ENCODE measurements at places on chromosomes 13 and 19. TPM values are rescaled to one million over a fixed set of nuclear protein-coding genes. Genes with fewer than 3 reads are reported as not detected.

RAB3D gene
- polyA plus RNA-seq: 2.2 TPM

ZNF714 gene
- 7.0 TPM for polyA plus RNA-seq

NEK5 gene
- 0.07 TPM for polyA plus RNA-seq

SNRPD2 gene
- 1,123 TPM for polyA plus RNA-seq

GRCh38 chr19:21883516-21883915 is 47.5 kb upstream of the ZNF43 start:
- no peak for DNase-seq

DNA sequence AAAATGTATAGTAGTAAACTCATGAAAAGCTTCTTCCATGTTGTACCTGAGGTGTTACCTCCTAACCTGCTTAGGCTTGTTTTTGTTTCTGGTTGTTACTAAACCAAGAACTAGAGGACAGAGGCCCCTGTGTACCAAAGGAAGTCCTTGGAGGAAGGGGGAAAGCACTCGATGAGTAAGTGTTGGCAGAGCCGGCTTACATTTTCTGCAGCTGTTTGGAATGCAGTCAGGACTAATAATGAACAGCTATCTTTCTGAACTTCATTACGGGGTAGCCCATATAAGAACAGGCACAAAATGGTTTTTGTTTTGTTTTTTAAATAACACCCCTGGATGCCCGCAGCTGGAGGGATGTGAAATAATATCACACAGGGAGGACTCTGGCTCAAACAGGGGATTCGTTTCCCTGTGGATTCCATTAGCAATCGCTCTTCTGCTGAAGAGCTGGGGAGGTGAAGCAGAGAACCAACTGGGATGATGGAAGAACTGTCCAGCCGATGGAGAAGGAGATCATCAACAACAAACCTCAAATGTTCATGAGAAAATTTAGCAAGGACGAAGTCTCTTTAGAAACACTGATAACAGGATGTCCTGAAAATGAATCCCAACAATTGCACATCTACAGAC is 214.2 kb upstream of the MAB21L1 start:
- DNase-seq: no peak

DNA sequence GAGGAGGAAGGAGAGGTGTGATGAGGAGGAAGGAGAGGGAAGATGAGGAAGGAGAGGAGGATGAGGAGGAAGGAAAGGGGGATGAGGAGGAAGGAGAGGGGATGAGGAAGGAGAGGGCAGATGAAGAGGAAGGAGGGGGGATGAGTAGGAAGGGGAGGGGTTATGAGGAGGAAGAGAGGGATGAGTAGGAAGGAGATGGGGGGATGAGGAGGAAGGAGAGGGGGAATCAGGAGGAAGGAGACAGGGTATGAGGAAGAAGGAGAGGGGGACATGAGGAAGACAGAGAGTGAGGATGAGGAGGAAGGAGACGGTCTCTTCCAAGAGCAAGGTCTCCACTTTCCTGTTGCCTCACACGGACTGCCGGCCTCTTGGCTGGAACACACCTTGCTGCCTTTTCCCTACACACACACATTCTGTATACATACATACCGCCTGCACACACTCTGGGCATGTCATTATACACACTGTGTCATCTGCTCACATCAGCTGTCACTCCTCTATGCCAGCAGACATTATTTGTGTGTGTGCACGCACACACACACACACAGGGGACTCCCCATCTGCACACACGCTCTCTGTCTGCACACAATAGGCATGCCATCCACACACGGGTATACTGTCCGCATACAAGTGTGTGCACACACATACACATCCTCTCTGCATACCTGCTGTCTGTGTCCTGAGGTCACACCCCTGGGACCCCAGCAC is 11.1 kb upstream of the VSTM2B start:
- no peak for DNase-seq

DNA sequence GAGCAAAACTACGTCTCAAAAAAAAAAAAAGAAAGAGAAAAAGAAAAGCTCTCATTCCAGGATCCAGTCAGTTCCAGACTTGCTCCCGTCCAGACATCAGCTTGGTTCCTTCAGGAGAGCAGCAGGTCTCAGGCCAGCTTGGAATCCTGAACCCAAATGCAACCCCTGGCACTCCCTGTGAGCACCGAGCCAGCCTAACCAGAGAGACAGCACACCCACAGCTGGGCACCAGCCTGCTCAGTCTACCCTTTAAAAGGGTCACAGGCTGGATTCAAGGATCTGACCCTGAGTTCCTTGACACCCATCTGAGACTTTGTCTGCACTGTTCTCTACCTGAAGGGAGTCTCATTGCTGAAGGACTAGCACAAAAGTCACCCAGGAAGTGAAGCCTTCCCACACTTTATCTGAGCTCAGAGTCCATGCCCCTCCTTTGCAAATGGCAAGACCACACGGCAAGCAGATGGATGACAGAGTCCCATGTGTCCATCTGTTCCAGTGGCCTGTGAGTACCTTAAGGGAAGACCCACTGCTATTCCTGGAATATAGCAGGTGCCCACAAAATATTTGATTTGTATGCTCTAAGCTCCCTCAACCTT is 1.4 kb downstream of the PEPD start:
- no peak for DNase-seq

DENND1C gene
- polyA plus RNA-seq: 120 TPM

DNA sequence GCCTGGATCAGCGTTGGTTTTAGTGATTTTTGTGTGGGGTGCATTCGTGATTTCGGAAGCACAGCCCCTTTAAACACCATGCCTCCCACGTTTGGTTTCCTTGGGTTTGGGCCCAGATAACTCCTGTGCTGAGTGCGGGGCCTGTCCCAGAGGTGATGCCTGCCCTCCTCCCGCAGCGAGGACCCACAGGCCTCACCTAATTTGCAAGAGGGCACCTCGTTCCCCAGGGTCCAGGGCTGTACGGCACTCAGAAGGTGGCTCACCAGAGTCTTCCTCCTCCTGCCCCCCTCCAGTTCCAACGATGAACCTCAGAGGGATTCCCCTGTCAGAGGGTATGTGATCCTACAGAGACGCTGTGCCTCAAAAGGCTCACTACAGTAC is 54.3 kb upstream of the SOX1 start:
- DNase-seq: no peak

- DNase-seq: no peak
Observed at GRCh38 chr19:5692723-5693194, 2.7 kb downstream of the RPL36 start.

ZNF135 gene
- polyA plus RNA-seq: 0.64 TPM

RNF113B gene
- not detected for polyA plus RNA-seq

DNA sequence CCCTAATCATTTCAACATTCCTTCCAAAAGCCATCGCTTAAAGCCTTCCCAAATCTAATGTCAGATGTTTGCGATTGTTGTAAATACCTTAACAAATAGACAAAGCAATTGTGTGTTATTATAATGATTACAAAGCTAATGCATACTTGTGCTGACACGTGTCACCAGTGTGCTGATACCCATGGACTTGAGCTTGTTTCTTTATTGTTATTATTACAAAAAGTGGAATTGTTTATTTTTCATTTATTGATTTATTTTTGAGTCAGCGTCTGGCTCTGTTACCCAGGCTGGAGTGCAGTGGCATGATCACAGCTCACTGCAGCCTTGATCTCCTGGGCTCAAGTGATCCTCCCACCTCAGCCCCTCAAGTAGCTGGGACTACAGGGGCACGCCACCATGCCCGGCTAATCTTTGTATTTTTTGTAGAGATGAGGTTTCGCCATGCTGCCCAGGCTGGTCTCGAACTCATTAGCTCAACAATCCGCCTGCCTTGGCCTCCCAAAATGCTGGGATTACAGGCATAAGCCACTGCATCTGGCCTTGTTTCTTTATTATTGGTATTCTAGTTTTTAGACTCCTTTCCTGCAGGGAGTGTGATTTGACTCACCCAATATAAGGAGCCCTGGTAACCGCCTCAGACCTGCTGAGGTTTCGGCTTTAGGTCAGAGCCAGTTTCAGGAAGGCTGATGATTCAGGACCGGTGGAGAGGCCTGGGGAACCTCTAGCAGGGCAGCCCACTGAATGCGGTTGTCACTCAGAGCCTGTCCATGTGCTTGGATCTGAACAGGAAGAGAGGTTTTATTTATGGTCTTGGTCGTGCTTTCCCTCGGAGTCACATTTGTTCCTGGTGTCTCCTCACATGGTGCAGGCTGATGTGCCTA is 2.1 kb upstream of the FBXO17 start:
- no peak for DNase-seq

HOMER3 gene
- polyA plus RNA-seq: not detected

GRCh38 chr13:41307884-41308640 is 3.0 kb upstream of the NAA16 start:
- DNase-seq: no peak

POU2F2 gene
- polyA plus RNA-seq: 2.0 TPM

SYNE4 gene
- not detected for polyA plus RNA-seq

GRCh38 chr13:50866817-50867636 is 23.5 kb upstream of the DLEU7 start:
- DNase-seq: no peak

GRCh38 chr19:42155796-42156195 is 23.6 kb upstream of the POU2F2 start:
- no peak for DNase-seq
